ENCODE measurements at places on chromosomes 6 and 20.

- no peak for DNase-seq
These were observed 7.8 kb upstream of the MRPS18A start for GRCh38 chr6:43695215-43695966.

DNA sequence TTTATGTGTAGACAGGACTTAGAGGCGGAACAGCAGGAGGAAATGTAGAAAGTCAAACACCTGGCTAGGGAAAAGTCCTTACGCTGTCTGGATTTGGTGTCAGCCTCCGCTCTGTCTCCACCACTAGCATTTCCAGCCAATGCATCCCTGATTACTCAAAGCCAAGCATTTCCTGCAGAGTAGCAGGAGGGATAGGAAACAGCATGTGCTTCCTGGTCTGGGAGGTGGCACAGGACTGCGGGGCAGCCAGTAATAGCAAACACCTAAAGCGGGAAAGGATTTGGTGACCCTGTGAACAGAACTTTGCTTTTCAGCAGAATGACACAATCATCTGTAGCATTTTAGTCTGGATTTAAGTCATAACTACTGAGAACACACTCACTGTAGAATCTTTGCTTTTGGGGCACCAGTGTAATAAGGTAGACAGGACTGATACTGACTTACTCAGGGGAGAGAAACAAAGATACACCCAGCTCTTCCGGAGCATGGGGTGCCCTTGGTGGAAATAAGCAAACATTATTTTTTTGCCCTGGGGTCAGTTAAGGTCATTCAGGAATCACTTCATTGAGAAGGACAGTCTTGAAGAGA lies 133.3 kb upstream of the AHI1 start:
- no peak for DNase-seq

- DNase-seq = no peak
These were observed 9.2 kb upstream of the TRERF1 start for GRCh38 chr6:42460883-42461282.

- DNase-seq = no peak
These were observed 20.1 kb downstream of the PSMB1 start for GRCh38 chr6:170532867-170533488.

DNA sequence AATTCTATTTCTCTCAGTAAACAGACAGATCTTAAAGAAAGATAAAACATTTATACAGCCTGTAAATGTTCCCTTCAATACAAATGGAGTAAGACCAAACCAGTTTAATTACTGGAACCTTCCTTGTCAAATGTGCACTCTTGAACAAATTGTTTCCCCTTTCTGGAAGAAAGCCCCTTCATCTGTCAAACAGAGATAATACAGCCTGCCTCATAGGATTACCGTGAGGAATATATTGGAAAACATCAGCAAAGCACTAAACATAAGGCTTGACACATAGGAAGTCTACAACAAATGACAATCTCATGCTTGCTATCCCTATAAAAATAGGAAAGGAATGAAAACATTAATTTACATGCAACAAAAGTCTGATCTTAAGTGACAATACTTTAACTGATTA lies 173.8 kb downstream of the PTPRK start:
- DNase-seq = no peak

- no peak for DNase-seq
These were observed 18.2 kb downstream of the MAS1 start for GRCh38 chr6:159908979-159909378.

DNA sequence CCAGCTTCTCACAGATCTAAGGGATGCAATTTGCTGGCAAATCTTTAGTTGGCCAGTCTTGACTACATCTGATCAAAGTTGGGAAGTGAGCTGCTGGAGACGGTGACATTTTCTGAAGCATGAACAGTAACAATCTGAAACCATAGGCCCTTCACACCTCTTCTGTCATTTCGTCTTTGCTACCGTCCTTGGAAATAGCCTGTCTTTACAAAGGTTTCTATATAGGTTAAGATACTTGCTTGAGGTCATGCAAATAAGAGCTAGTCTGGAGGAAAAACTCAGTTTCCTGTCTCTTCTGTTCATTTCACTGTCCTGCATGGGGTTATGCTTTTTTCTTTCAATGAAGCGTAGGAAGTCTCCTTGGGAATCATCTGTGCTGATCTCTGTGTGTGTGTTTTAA lies 55.6 kb downstream of the CARMIL1 start:
- no peak for DNase-seq

- no peak for DNase-seq
These were observed 2.5 kb downstream of the LY6G6D start for GRCh38 chr6:31717499-31718222.

- no peak for DNase-seq
These were observed 59.4 kb downstream of the PYGB start for GRCh38 chr20:25306991-25307903.

DNA sequence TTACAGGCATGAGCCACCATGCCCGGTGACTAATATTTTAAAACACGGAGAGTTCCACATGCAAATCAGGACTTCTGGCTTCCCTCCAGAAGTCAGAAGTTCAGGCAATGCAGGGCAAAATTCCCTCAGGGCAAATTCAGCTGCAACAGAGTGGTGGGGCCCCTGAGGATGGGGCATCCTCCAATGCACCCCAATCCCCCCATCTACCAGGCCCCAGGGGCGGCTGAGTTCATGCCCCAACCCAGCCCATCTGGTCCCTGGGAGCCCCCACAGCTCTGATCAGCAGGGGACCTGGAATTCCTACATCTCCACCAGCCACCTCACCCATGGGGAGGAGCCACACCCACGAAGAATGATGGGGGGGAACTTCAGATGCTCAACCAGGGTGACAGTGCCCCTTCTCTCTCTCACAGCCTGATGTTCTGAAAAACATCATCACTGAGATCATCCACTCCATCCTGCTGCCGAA lies 22.6 kb downstream of the BPIFB1 start:
- no peak for DNase-seq

DNA sequence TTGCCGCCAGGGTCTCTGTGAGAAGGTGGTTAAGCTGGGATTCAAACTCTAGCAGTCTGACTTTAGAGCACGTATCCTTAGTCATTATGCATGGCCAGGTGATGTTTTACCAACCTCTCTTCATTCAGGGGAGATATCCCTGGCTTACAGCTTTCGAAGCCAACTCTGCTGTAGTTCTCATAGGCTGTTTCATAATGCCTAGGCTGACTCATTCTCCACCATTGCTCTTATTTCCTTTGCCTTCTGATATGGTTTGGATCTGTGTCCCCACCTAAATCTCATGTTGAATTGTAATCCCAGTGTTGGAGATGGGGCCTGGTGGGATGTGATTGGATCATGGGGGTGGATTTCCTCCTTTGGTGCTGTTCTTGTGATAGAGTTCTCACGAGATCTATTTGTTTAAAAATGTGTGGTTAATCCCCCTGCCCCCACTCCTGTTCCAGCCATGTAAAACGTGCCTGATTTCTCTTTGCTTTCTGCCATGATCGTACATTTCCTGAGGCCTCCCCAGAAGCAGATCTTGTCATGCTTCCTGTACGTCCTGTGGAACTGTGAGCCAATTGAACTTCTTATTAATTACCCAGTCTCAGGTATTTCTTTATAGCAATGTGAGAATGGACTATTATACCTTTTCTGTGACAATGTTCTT lies 94.6 kb upstream of the MAN1A1 start:
- DNase-seq = no peak

DNA sequence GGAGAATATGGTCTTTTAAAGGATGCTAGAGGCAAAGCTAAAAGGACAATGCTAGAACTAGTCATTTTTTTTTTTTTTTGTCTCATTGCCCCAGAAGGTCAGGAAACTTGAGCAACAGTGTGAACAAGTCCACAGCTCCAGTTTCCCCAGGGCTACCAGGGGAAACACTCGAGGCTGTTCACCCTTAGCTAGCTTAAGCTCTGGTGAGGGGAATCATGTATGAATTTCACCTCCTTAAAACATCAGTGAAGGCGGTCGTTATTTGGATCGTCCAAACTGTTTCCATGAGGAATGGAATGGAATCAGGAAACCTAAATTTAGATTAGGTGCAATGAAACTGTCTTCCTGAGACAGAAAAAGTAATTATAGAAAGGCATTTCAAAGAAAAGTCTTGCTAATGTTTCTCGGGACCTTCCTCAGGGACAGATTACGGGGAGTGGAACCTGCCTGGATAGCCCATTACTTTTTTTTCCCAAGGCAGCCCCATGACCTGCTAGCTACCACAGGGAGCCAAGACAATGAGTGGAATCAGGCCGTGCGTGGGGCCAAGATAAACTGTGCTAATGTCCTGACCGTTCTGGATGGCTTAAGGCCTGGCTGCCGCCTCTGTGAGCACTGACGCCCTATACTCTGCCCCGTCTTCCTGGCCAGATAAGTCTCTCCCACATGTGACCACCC lies 164.8 kb upstream of the SGK1 start:
- no peak for DNase-seq

GRCh38 chr20:36060676-36061075 lies 92.3 kb downstream of the CNBD2 start:
- no peak for DNase-seq

DNA sequence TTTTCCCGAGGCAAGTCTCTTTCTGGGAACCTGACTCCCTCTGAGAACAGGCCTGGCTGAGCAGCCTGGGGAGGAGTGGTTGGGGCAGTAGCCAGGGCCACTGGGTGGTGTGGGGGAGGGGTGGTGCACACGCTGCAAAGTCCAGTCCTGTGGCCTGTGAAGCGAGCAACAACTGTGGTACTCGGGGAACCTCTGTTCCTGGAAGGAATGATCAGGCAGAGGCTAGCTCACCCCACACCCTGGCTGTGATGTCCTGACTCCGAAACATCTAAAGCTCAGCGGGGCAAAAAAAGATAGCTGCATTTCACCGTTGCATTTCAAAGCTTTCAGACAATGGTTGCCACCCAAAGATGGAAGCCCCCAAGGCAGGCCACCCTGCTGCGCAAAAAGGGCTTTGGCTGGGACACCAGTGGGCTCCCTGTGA lies 25.5 kb downstream of the PCK1 start:
- no peak for DNase-seq

All from SK-N-MC (cell line).